ENCODE measurements at places on chromosomes 12 and 14.

GRCh38 chr14:83940253-83940652, 1589.7 kb upstream of the FLRT2 start:
- DNase-seq = no peak

DNA sequence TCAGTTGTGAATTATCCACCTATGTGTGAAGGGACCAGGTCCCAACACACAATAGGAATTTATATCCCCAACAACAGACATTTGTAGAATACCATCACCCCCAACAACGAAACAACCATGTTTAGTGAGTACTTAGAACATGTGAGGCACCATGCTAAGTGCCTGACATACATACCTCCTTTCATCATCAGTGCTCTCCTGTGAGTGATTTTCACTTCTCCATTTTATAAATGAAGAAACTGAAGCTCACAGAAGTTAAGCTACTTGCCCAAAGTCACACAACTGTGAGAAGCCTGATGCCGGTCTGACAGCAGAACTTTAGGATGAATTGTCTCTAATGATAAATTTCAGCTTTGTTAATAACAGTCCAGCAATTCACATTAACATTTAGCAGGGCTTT, 35.4 kb downstream of the SPTB start:
- DNase-seq = no peak

- DNase-seq = no peak
These were observed 4.4 kb upstream of the PLXNC1 start for GRCh38 chr12:94143951-94144350.

DNA sequence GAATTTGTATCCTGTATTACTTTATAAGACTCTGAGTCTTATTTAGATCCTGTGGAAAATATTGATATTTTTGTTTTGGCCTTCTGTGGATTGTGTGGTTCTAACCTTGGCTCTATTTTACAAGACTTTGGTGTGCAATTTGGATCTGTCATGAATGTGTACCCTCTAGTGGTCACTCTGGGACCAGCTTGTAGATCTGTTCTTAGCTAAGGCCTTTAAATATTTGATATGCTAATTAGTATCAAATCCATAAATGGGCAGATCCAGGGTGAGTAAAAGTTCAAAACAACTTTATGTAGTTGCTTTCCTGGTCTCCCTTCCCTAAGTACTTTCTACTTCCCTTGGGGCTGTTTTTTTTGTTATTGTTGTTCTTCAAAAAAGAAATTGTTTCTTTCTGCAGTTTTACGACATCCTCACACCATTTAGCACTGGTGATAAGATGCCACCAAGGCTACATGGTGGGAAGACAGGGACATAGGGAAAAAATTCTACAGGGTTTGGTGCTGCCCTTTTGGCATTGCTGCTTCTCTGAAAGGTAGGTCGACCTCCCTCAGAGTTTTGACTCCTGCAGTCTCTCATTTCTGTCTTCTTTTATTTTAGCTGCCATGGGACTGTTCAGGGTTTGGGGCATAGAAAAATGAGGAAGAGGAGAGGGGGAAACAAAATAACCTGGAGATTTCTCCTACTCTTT, 238.5 kb downstream of the GPHN start:
- no peak for DNase-seq

DNA sequence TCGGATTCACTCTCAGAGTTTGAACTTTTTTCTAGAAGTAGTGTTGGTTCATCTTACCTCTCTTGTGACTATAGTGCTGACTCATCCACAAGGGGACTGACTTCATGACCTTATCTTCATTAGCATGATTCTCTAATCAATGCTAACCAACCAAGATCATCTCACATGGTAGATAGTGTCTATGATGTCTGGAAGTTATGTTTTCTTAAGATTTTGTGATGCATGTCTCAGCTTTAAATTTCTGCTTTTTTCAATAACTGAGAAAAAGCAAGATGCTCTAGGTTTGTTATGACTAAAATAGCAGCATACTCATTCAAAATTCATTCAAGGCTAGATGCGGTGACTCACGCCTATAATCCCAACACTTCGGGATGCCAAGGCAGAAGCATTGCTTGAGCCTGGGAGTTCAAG, 12.3 kb upstream of the SLC35E3 start:
- no peak for DNase-seq

- no peak for DNase-seq
These were observed 948.4 kb upstream of the ATXN7L3B start for GRCh38 chr12:73589220-73589619.

GRCh38 chr12:4089121-4089606, 184.4 kb upstream of the CCND2 start:
- DNase-seq = no peak

DNA sequence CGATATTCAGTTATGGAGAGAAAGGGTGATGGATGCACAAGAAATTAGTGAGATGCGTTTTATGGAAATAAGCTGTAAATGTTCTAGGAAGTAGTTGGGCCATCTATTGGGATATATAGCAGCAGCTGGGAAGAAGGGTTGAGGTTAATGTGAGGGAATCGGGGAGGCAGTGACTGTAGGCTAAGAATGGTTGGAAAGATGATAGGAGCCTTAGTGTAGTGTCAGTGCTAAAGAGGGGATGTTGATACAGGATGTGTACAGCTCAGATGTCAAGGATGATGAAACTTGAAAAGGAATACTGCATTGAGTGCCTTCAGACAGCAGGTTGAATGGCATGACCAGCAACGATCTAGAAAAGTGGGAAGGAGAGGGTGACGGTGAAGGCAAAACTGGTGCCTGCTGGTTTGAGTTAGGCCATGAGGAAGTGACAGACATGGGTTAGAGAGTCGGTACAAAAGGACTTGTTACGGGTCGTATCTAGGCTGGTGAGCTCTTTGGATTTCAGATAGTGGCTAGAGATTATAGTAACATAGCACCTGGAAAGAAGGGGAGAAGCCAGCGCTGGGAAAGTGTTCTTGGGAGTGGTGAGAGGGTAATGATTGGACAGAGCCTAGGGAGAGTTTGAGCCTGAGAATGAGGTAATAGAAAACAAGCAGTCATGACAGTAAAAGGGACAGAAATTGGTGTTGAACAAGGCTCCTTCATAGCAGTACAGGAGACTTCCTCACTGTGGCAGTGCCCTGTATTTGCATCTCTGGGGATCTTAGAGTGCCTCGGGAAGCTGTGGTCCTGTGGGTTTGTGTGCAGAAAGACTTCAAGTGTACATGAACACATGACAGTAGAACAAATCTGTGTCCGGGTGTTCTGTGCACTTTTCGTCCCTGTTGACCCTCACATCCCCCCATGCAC, 9.6 kb downstream of the MARS1 start:
- DNase-seq = no peak

DNA sequence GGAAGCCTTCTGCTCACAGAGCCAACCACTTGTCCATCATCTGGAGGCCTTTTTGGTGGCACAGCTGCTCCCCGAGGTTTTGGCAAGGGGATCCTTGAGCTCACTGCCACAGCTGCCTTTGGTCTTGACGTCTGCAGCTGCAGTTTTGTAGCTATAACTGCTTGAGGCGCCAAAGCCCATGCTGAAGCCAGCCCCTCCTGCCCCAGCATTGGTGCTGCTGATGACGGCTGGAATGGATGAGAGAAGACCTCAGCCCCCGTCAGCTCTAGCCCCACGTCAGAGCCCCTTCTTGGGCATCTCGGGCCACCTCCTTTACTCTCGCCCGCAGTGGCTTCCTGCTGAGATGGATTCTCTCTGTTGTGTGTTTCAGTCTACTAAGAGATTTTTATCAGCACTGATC, 12.3 kb upstream of the KRT74 start:
- peak; percentile 42 for DNase-seq

DNA sequence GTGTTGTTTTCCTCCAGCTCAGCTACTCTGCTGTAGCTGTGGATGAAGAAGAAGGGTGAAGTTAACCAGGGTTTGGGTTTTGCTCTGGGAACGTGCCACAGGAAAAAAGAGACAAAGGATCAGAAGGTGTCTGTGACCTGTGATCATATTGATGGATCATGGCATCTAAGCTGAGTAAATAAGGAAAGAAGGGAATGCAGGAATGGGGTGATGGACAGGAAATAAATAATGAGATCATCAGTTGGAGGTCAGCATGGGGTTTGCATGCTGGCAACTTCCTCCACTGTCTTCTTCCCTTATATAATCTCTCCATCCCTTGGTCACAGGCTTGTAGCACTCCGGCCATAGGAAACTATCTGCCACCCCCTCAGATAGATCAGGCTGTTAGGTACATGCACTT, 430.3 kb upstream of the PDE3A start:
- DNase-seq = no peak

- DNase-seq = no peak
These were observed 37.2 kb downstream of the CRADD start for GRCh38 chr12:93714382-93714781.

DNA sequence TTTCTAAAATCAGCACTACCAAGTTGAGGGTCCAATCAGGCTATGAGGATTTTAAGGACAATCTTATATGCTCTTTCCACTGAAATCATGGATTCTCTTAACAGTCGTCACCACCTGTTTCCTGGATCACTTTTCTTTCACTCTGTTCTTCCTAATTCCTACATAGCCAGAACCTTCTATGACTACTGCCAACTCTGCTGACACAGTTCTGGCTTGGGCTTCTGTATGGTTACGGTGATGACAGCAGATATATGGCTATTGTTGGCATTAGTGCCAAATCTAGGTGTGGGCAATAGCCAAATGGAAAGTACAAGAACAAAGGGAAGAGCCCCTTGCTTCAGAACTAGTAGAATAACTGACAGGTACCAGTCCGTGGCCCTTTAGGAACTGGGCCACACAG, 124.0 kb downstream of the ARID2 start:
- no peak for DNase-seq

DNA sequence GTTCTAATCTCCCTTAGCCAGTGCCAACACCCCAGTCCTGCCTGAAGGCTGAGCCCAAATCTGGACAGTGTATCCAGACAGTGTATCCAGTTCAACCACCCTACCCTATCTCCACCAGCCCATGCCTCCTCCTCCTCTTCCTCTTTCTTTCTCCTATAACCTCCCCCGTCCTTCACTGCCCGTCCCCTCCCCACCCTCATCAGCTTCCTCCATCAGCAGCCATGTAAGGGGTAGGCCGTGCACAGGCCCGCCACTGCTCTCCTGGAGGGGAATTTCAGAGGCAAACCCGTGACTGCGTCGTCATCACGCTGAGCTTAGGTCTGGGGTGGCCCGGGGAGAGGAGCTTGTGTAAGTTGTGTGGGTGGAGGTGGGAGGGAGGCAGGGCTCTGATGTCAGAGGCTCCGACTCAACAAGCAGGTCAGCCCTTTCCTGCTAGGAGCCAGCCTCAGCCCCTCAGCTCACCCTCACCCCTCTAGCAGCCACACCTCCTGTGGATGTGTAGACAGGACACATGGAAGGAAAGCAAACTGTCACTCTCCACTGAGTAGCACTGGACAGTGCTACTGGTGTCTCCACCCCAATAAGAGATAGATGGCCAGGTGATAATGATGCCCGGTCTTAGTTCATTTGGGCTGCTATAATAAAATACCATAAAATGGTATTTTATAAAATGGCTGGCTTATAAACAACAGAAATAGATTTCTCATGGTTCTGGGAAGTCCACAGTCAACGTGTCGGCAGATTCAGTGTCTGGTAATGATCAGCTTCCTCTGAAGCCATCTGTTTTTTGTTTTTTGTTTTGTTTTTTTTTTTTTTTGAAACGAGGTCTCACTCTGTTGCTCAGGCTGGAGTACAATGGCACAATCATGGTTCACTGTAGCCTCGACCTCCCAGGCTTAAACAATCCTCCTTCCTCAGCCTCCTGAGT, 50.5 kb downstream of the IRF2BPL start:
- DNase-seq = peak; percentile 89

GRCh38 chr12:10135126-10135525, 5.1 kb upstream of the CLEC7A start:
- DNase-seq = no peak

GRCh38 chr12:116018282-116018681, 259.2 kb downstream of the MED13L start:
- no peak for DNase-seq

GRCh38 chr14:25988536-25988935, 609.3 kb downstream of the NOVA1 start:
- DNase-seq = no peak

DNA sequence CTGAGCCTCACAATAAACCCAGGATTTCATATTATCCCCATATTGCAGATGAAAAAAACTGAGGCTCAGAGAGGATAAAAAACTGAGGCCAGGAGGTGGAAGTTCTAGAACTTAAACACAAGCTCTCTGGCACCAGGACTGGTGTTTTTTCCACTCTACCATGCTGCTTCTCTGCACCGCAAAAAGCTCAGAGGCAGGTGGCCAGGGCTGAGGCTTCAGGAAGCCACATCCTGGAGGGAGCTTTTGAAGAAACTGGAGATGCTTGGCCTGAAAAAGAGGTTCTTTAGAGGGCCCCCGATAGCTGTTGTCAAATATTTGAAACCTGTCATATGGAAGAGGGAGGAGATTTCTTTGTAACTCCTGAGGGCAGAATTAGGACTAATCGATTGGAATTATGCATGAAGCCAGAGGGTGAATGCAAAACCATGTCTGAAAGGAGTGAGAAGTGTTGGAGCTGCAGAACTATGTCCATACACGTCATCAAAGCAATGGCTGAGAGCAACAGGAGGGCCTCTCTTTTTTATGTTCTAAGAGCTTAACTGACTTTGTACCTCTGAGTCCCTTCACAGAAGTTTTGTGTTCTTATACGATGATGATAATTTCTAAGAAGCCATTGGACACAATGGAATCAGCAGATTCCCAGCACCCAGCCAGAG, 448.6 kb downstream of the FUT8 start:
- no peak for DNase-seq

DNA sequence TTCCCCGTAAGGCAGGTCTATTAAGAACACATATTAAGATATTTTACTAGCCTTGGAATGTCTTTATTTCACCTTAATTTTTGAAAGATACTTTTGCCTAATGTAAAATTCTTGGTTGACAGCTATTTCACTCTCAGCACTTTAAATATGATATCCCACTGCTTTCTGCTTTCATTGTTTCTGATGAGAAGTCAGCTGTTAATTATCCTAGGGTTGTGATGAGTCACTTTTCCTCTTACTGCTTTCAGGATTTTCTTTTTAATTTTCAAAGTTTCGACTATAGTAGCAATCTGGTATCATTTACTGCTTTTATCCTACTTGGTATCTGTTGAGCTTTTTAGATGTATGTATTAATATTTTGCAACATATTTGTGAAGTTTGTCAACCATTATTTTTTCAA, 578.9 kb upstream of the ATP2B1 start:
- DNase-seq = no peak

- no peak for DNase-seq
These were observed 26.0 kb downstream of the PPFIBP1 start for GRCh38 chr12:27549801-27550652.

DNA sequence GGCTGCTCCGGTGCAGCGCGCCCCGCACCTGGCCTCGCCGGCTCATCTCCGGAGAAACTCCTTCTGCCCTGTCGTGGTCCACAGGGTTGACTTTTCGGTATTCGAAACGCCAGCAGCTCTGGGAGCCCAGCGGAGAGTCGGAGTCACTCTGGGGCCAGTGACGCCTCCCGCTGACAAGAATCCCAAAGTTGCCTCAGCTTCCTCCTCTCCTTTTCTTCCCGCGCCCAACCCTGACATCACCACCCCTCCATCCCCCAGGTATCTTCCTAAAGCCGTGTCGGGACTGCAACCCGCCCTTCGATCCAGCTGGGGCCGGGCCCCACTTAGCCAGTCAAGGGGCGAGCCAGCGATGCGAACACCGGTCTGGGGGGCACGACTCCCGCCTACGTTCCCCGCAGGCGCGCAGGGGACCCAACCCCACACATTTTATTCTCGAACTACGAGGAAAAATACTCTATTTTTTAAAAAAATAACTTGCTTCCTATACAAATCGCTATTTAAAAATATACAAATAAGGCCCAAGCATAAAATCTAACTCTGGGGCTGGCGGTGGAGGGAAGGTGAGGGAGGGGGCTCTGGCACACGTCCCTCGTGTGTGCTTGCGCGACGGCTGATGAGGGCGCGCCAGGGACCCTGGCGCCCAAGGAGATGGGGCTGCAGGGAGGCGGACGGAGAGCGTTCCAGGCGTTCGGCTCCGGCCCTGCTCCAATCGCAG, 2.1 kb downstream of the NKX2-8 start:
- DNase-seq = no peak

Data from T-helper 2 cell treated with Interferon-gamma antibody and Interleukin-4, amounts not matched to agents 5 μg/mL and 100 μg/mL, for 36 hours (primary cell).